ENCODE measurements at places on chromosomes 5 and 9.

DNA sequence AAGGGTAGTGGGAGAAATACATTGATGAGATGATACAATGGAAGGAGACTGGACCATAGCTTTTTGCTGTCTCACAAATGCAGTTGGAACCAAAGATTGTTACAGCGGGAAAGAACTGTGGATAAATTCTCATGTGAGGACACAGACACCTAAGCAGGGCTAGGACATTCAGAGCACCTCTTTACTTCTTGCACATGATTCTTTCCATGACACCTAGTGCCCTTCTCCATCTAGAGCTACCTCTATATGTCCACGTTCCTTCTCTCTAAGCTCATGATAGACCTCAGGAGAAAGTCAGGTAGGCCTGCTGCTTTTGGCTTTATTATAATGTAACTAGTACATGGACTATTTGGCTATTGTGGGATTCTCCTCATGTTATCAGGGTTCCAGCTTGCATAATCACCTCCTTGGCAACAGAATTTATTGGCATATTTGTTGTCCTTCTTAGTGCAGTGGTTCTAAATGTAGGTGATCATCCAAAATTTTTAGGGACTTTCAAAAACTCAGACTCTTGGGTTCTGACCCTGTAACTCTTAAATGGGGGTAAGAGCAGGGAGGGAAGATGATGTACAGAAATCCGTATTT lies 27.2 kb downstream of the NR3C1 start:
- no peak for DNase-seq

- no peak for DNase-seq
Observed at GRCh38 chr5:71810023-71810422, 90.9 kb downstream of the CARTPT start.

GRCh38 chr5:1009359-1010180 lies 968 bp downstream of the NKD2 start:
- no peak for DNase-seq

- no peak for DNase-seq
Observed at GRCh38 chr5:3347741-3348140, 247.9 kb upstream of the IRX1 start.

- no peak for DNase-seq
Observed at GRCh38 chr5:84392836-84393235, 8.2 kb upstream of the EDIL3 start.

- DNase-seq, result no peak
Observed at GRCh38 chr5:81552852-81553566, 159.1 kb upstream of the ACOT12 start.

- no peak for DNase-seq
Observed at GRCh38 chr5:113523168-113523567, 9.7 kb downstream of the YTHDC2 start.
